ENCODE measurements at places on chromosomes 2 and 18.

- DNase-seq: no peak
Measured at GRCh38 chr2:144914113-144914512, 394.2 kb upstream of the ZEB2 start.

DNA sequence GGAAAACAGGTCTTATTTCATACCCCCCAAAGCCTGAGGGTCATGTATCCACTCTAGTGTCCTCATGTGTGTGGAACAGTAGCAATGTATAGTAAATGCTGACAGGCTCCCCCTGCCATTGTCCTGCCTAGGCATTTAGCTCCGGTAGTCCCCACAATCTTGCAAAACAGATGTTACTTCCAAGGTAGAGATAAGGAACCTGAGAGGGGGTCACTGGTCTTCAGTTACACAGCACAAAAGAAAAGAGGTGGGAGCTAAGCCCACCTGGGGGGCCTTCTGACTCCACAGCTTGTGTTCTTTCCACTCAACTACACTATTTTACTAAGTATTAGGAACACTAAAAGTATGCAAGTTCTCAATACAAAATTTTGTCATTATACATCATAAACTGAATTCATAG is 17.4 kb upstream of the FECH start:
- DNase-seq: no peak

- no peak for DNase-seq
Measured at GRCh38 chr2:168797286-168797655, 5.2 kb upstream of the NOSTRIN start.

- DNase-seq: no peak
Measured at GRCh38 chr2:7994397-7994951, 687.4 kb upstream of the ID2 start.

GRCh38 chr2:74458938-74459363 is 713 bp downstream of the WBP1 start:
- no peak for DNase-seq

Measured in CD4-positive, alpha-beta T cell treated with Interleukin-15 for 4 hours (primary cell).